Activated CD8-positive, alpha-beta T cell treated with anti-CD3 and anti-CD28 coated beads, Interleukin-2, amount 10 ng/mL, durations not matched to agents 7 days and 5 days (primary cell): ENCODE measurements at places on chromosomes 5 and 9.

DNA sequence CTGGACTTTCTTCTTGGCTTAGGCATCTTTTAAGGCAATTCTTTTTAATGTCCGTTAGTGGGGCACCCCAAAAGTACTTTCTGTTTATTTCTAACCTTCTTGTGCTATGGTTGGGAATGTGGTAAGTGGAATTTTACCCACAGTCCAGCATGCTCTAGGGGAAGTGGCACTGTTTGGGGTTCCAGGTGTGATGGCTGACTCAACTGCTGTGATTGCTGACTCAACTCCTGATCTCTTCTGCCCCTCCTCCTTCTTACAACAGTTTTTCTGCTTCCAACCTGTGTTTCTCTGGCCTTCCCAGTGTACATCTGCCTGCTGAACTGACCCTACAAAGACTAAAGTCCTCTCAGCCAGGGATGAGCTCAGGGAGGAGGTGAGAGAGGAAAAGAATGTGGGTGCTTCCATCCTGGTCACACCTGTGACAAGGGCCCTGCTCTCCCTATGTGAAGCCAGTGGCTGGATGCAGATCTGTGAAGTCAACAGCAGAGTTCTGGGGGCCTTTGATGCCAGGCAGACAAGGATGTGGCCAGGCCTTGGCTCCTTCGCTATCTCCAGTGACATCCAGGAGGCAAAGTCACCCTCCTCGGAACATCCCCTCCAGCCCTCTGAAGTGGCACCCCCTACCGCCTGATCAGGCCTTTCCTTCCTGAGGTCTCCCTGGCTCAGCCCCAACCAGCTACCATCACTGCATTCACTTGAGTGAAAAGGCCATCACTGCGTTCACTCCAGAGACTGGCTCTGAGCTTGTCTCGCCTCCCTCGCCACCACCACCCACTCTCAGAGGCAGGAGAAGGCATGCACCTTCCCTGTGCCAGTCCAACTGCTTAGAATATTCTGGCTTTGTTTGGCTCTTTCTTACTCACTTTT lies 72.2 kb downstream of the C5orf15 start:
- no peak for DNase-seq

DNA sequence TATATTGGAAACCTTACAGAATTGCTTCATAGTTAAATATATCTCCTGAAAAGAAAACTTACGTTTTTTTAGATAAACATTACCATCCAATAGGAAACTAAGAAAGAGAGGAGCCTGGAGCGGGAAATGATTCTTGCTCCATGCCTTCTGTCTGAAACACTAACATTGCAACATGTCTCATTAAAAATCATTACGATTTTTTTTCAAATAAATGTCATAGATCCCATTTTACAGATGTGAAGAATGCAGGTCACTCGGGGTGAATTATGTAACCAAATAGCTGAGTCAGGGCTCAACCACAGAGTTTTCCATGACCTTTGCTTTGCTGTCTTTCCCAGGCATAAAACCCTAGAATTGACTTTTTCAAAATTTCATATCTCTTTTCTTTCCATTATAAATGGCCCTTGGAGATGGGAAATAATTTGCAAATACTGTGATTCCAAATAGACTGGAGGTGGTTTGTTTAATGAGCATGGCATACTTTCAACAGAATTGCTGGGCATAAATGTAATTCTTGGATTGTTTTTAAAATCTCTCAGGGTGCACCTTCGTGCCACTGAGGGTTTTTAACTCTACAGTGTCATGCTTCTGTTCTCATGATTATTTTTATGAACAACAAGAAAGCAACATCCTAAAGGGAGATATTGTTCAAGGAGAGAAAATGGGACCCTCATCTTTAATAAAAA lies 302.8 kb downstream of the EBF1 start:
- no peak for DNase-seq

DNA sequence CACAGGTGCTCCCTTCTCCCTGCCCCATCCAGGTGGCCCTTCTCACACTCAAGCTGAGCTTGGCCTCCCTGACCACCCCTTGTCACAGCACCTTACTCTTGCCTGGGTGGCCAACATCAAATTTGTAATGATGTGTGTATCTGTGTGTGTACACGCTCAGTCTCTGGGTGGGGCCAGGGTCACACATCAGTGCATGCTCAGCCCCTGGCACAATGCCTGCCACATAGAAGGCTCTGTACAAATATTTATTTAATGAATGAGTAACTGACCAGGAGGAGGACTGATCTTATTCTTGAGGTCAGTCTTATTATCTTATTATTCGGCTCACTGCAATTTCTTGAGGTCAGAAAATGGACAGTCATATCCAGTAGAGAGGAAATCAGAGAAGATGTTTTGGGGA lies 41.3 kb upstream of the HAND1 start:
- DNase-seq = no peak

DNA sequence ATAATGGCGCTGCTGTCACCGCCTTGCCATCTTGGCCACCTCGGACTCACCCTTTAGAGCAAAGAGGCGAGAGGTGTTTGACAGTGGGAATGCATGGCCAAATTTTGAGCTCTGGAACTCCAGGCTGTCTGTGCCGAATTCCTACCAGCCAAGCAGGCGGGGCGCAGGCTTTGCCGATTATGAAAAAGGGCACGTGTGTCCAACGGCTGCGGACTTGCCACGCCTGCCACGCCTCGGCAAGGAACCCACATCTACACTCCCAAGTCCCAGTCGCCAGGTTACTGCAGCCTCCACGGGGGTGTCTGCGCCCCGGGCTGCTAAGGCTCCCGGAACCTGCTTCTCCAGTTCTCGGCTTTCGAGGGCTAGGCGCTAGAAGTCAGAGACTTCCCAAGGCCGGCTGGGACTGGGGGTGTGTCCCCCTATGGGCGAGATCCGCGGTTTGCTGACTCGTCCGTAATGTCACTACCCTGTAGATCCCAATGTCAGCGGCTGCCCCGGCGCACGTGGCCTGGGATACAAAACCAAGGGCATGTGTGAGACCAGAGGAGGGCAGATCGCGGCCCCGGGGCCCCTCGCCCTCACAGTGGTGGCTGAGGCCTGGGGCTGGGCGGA lies 2.8 kb downstream of the NPR3 start:
- no peak for DNase-seq

DNA sequence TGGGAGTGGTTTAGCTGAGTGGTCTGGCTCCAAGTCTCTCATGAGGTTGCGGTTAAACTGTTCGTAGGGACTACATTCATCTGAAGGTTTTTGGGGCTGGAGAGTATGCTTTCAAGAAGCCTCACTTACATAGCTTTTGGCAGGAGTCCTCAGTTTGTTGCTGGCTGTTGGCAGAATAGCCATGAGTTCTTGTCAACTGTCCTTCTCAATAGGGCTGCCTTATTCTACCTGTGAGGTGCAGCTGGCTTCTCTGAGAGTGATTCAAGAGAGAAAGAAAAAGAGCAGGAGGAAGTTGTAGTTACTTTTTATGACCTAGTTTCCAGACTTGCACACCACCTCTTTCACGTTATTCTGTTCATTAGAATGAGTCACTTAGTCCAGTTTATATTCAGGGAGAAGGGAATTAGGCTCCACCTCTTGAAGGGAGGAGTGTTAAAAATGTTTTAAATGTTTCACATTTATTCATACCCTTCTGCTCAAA lies 33.2 kb downstream of the YTHDC2 start:
- no peak for DNase-seq
